NCI-H2029 (cell line): ENCODE measurements at places on chromosomes 2 and 18.

DNA sequence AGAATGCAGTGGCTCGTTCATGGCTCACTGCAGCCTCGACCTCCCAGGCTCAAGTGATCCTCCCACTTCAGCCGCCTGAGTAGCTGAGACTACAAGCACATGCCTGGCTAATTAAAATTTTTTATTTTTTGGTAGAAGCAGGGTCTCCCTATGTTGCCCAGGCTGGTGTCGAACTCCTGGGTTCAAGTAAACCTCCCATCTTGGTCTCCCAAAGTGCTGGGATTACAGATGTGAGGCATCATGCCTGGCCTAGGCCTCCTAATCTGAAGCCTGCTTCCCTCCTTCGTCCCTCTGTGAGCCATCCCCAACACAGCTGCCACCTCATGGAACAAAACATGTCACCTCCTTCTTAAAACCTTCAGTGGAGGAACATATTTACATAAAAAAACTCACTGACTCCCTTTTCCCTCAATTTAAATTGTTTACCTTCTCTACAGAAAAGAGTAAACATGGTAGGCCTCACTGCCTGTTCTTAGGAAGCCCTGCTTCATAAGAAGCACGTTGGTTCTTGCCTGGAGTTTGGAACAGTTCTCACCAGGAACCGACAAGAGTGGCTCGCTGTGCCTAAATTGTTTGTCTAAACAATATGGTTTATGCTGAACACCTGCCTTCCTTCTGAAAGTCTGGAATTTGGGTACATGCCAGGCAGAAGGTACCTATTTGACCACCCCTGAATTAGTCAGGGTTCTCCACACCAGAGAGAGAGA is 12.1 kb upstream of the RHOB start:
- no peak for DNase-seq

- DNase-seq: no peak
These were observed 285.4 kb downstream of the NRXN1 start for GRCh38 chr2:50746526-50746925.

DNA sequence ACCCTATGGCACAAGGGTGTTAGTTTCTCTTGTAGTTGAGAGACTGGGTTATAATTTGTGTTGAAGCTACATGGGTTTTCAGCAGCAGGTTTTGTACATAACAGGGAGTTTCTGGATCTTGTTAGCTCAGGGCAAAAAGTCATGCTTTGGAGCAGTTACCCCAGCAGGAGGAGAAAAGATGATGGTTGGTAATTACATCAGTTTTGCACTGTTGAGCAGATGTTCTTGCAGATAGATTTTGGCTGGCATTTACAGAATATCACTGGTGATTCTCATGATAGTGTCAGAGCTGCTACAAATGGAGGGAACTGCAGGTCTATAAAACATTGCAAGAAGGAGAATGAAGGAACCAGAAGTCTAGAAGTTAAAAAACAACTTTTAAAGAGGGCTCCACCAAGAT is 215.2 kb upstream of the ATP5MC3 start:
- no peak for DNase-seq

DNA sequence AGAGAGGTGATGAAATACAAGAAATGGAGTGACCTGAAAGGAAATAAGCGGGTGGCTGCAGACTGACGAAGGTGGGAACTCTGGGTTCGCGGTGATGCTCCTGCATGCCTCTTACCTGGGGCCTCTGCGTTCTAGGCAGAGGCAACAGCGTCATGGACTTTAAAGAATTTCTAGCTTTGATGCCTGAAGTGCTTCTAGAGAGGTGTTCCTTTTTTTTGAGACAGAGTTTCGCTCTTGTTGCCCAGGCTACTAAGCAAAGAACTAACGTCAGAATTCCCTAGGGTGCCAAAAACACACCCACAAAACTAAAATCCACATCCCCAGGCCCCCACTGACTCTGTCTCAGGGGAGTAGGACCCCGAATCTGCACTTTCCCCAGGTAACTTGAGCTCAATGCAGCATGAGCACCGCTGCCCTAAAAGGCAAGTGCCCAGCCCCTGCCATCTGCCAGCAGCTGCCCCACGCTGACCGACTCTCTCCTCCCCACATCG is 110.5 kb upstream of the ID2 start:
- no peak for DNase-seq

DNA sequence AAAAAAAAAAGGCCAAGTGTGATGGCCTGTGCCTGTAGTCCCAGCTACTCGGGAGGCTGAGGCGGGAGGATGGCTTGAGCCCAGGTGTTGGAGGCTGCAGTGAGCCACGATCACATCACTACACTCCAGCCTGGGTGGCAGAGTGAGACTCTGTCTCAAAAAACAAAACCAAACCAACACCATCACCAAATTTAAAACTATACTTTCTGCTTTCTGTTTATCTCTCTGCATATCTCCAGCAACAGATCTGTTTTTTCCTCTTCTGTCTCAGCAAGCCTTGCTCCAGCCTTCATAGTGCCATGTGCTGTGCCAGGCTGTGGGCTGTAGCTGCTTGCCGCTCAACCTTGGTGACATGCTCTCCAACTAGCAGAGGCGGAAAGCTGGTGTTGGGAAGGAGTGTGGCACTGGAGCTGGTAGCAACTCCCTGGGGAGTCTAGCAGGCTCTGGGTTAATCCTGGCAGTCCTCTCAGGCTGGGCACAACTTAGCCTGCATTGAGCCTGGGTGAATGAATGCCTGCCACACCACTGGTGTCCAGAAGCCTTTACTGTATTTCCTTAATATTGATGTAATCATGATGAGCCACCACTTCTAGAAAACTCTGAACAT is 204.1 kb downstream of the LDLRAD4 start:
- DNase-seq: no peak

- no peak for DNase-seq
These were observed 79.7 kb upstream of the MSH2 start for GRCh38 chr2:47323009-47323821.

- no peak for DNase-seq
These were observed 305.4 kb downstream of the LPIN1 start for GRCh38 chr2:12051831-12052230.

GRCh38 chr2:202278944-202279343 is 13.4 kb downstream of the NOP58 start:
- peak; percentile 32 for DNase-seq

DNA sequence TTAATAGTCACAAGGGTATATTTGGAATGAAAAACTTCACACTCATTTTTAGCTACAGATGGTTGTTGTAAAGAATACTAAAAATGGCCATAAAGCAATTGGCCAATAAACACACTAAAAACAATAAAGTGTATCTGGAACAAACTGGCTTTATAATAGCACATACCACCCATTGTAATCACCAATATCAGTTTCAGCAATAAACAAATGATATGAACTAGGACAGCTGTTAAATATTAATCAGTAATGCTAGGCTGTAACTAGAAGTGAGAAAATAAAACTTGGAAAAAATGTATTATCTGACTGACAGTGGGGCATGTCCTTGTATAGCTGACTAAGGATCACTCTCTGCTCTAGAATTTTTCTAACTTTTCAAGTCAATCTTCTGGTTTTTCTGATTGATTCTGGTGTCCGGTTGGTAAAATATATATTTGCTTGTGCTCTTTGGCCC is 312.5 kb downstream of the RND3 start:
- DNase-seq: no peak

- DNase-seq: no peak
These were observed 109.2 kb downstream of the COPS8 start for GRCh38 chr2:237194906-237195305.

DNA sequence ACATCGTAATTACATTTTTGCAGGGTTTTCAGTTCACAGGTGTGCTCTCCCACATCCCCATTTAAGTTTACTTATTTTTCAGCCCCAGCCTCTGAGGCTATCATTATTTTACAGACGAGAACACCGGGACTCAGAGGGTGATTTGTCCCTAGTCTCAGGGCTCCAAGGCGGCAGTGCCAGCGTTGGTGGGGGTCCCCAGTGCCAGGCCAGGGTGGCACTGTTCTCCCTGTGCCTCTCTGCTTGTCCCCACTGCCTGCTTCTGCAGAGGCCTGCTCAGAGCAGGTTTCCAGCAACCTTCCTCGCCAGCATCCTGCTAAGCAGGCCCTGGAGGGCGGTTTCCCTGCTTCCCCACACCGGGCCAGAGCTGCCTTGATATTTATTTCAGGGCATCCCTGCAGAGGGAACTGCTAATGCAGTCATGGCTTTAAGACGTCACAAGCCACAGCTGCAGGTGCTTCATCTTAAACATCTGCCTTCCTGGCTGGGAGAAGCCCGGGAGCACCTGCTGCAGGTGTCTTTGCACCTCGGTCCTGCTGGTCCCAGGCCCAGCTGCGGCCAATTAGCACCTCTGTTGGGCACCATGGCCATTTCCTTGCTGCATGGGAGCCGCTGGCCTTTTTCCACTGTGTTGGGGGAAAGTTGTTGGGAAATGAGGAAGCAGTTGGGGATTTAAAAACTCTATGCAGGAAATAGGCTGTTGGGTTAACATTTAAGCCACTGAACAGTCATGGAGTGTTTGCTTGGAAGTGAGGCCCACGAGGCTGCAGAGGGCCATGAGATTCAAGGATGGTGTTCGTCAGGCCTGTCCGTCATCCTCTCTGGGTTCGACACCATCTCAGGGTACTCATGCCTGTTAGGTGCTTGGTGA is 22.8 kb downstream of the HPCAL1 start:
- DNase-seq: peak; percentile 77

GRCh38 chr2:238895361-238895882 is 47.5 kb downstream of the TWIST2 start:
- DNase-seq: no peak
